ENCODE measurements at places on chromosomes 7 and 10.

DNA sequence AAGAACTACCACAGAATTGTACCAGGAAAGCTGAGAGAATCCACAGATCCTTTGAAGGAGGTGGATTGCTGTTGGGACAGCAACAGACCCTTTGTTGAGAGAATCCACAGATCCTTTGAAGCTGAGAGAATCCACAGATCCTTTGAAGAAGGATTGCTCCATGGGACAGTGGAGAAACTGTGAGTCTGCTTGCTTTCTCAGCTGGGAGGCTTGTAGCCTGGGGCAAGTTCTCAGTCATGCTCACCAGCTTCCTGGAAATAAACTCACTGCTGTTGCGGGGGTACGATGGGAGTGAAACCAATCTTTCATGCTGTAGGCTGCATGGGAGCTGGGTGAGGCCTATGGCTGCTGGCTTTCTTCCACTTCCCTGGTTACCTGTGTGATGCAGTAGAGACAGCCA lies 106.3 kb downstream of the C7orf25 start:
- DNase-seq, result no peak

GRCh38 chr7:48337012-48337621 lies 165.9 kb downstream of the ABCA13 start:
- DNase-seq, result peak; percentile 54

DNA sequence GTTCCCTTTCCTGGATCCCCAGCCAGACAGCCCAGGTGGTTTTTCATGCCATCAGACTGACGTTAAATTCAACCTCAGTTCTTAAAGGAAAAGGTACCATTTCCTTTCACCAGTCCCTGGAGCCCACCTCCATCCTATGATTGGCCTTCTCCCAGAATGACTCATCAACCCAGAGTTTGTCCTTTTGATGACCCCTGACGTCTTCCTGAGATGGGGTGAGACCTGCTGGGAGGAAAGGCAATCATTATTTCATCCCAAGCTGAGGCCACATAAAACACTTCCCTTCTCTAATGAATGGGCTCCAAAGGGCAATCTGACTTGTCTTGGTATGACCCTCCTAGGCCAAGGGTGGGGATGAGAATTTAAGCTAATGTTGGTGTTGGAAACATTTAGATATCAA lies 750.7 kb downstream of the SUGCT start:
- DNase-seq, result no peak

DNA sequence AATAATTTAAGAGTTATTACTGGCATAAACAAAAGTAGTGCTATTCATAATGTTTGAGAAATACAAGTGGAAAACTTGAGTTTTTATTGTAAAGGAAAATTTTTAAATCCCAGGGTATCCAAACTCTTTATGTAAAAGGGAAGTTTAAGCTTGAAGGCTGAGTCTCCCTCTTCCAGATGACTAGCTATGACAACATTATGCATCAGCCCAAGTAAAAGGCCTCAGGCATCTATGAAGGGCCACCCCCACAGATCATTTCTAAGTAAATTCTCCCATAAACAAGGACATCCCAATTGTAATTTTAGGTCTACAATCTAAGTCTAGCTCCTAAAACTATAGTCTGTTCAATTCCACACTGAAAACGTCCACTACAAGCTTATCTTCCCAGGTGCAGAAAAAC lies 166.2 kb upstream of the STEAP1 start:
- no peak for DNase-seq

GRCh38 chr7:1055491-1055955 lies 11.2 kb downstream of the GPR146 start:
- no peak for DNase-seq

GRCh38 chr7:152382244-152382643 lies 53.6 kb downstream of the KMT2C start:
- DNase-seq, result no peak

DNA sequence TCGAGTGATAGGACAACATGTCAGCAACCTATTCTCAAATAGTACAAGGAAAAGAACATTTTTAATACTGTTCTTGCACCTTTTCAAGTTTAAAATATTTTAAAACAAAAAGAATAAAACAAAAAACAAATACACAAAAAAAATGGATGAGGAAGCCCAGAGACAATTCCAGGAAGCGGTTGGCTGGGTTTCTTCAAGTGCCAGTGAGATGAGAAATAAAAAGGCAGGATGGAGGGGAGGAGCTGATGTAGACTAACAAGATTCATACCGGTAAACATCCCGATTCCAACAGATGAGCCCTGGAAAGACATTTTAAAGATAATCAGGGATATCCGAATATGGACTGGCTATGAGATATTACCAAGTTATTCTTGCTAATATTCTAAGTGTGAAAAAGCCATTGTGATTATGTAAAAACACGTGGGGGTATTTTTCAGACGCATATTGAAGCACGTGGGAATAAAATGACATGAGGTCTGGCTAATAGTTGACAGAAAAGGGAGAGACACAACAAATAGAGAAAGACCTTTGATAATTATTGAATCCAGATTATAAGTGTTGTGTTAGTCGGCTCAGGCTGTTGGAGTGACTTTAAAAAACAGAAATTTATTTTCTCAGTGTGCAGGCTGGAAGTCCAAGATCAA lies 101.3 kb upstream of the LRRC4 start:
- DNase-seq, result no peak

- DNase-seq, result no peak
These were observed 223.6 kb downstream of the RELN start for GRCh38 chr7:103765901-103766300.

DNA sequence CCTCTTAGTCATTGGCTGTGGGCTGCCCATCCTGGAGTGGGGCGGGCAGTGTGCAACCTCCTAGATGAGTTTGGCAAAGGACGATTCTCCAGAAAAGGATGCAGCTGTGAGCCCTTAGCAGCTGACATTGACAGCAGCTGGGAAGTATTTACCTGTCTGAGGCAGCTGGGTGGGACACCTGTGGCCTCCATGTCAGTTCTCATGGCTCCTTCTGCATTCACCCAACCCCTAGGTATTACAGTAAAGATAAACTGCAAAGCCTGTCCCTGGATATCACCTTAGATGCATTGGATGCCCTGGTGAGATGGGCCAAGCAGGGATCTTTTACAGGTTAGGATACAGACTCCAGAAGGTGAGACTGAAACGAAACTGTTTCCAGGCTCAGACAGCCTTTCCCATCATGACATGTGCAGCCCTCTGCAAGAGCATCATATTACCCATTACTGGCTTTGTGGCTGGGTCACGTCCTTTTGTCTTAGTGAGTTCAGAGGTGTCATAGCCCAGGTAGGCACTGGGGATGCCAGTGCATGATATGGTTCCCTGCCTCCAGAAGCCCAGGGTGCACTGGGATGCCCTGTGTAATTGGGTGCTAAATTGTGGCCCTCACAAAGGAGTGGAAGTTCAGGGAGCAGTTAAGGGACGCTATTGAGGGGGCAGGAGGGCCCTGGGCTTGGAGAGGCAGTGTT lies 28.9 kb downstream of the MINDY4 start:
- DNase-seq, result no peak

DNA sequence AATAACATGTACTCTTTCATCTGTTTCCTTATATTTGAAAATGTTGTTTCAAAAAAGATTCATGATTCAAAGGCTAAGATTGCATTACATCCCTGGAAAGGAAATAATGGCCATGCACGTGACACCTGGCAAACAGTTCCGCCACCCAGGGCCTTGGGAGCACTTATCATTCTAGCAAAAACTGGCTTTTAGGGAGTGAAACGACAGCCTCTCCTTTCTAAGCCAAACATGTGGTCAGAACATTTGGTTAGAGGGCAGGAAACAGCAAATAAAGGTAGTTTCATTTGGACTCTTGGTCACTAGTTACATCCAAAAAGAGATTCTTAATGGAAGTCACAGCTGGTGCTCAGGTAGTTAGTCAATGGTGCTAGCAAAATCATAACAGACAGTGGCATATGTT lies 83.5 kb downstream of the FAS start:
- DNase-seq, result no peak

DNA sequence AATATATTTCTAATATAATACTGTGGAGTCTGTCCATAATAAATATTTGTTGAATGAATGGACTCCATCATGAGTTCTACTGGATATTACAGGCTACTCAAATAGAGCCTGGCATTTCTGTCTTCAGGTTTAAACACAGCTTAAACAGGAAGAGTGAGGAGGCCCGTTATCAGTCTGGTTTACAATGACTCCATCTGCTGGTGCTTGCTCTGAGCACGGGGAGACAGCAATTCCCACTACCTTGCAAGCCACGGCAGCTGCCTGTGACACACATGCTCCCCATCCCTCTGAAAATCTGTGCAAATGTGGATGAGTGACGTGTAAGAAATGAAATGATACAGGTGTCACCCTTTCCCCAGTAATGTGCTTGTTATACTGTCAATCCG lies 293.5 kb upstream of the IMMP2L start:
- DNase-seq, result no peak

- DNase-seq, result no peak
These were observed 48.6 kb downstream of the ARHGAP21 start for GRCh38 chr10:24674892-24675632.

GRCh38 chr10:3692387-3692999 lies 92.5 kb downstream of the KLF6 start:
- DNase-seq, result no peak

GRCh38 chr7:69906283-69906995 lies 308.2 kb downstream of the AUTS2 start:
- no peak for DNase-seq

DNA sequence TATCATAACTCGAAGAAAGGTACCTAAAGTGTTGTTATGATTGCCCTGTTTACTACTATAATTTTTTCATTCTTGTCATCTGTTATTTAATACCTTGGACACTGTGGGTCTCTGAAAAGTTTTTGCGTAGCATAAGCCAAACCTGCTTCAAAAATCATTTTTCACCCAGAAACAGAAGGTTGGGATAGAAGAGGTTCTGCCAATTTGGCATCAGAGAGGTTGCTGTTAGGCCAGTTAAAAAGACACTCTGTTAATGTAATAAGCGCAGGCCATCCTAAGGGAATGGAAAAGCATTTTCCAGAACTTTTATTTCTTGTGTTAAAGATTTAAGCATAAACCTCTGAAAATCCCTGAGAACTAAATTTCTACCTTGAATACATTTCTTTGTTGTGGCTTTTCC lies 212.2 kb downstream of the BMPER start:
- no peak for DNase-seq

GRCh38 chr7:55250313-55250712 lies 114.8 kb upstream of the LANCL2 start:
- peak; percentile 77 for DNase-seq

GRCh38 chr7:41824284-41824683 lies 121.4 kb upstream of the INHBA start:
- no peak for DNase-seq

DNA sequence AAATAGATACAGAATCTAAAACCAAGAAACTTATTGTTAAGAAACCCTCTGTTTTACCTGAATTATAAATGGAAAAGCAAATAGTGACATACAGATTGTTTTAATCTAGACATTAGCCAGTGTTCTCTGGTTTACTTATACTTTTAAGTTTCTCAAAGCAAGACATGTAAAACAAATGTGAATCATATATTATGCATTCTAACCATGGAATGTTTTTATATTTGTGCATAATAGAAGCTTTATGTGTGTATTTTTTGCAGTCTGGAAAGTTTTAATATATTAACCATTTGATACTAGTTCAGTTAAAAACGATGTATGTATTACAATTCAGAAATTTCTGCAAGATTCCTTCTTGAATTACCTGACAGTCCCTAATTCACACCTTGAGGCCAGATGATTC lies 150.6 kb upstream of the TMEM72 start:
- DNase-seq, result no peak
